IPS-NIHi11 (cell line): ENCODE measurements at places on chromosomes 12 and 14.
A peak's percentile ranks its signal among the peaks of the same experiment; 100 is the strongest.

DNA sequence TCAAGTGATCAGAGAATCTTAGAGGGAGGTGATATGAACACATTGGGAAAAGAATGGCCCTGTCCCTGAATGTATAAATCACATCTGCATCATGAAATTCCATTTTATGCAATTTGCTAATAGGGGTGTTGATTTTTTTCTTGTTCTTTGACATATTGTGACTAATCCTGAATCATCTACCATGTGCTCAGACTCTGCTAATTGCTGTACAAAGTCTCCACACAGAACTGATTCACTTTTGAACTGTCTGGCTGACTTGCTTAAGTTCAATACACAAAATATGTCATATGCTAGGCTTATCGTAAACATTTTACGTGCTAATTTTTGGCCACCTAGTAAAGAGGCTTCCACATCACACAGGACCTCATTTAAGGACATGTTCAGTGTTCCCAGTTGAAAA, 2.6 kb downstream of the TMEM132D start:
- DNase-seq = no peak

DNA sequence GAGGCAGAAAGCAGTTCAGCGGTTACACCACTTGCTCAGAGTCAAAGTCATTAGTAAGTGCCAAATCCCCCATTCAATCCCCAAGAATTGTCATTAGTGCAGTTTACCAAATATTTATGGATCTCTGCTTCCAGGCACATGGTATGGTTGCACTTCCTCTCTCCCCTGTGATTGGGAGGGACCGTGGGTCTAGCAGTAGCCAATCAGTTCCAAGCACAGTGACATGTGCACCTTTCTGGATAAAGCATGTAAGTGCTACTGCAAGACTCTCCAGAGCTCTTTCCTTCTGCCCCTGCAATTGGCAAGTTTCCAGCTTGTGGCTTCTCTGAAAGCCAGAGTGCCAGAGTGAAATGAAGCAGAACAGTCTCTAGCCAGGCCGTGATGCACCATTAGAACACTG, 85.3 kb upstream of the FLRT2 start:
- peak; percentile 14 for DNase-seq

DNA sequence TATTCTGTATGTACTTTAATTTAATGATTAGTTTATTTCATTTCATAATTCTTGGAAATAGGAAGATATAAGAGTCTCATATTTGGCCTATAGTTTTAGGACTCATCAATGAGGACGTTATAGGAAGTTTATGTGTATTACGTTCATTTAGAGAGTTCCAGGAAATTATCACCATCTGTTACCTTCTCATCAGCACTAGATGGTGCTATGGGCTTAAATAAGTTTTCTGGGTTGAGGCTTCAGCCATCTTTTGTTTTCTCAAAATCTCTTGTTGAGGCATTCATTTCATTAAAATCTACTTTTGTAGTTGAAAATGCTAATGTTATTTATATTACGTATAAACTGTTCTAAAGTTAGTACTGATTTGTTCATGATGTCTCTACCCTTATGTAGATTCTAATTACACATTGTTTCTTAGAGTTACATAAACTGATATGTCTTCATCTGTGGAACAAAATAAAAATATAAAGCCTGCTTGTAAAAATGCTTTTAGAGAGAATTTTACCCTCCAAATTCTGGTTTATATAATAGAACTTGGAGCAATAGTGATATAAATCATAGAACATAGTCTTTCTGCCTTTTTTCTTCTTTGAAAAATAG, 89.2 kb downstream of the CFAP54 start:
- peak; percentile 52 for DNase-seq

- peak; percentile 62 for DNase-seq
Observed at GRCh38 chr12:65948320-65949008, 124.2 kb downstream of the HMGA2 start.

GRCh38 chr14:95679998-95680735, 6.1 kb upstream of the TCL1B start:
- peak; percentile 33 for DNase-seq

DNA sequence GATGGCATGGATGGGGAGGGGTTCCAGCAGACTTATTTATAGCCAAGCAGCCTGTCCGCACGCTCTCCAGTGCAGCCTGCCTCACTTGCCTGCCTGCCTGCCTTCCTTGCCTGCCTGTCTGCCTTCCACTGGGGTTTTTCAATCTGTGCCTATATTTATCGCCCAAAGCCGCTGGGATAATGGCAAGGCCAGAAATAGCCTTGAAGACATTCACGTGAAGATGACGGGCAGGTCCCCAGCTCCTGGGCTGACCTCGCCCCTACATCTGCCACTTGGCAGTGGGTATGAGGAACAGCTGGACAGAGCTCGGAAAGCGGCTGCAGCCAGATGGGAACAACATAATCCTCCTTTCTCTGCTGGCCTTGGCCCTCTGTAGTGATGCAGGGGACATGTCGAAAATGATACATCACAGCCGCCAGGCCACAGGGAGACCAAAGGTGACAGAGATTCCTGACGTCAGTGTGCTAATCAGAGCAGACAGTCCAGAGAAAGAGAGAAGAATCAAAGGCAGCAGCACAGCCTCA, 53.3 kb downstream of the PITPNM2 start:
- DNase-seq = no peak

DNA sequence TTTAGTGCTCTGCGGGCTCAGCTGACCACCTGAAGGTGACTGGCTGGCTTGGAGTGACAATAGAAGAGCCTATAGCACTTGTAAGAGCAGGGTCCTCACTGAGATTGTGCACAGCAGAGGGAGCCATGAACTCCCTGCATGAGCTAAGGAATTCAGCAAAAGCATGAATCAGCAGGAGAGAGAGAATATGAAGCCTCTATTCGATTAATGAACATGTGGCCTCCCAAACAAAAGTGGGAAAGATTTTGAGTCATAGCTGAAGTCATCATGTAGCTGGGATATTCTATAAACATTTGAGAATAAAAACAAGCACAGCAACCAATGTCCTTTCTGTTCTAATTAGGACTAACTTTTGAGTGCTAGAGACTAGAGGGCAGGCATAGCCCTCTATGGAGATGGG, 626.6 kb downstream of the DIO2 start:
- no peak for DNase-seq

- DNase-seq = no peak
Observed at GRCh38 chr12:116517431-116518045, 41.6 kb upstream of the MAP1LC3B2 start.

- DNase-seq = no peak
Observed at GRCh38 chr12:82593901-82594396, 92.8 kb upstream of the TMTC2 start.

GRCh38 chr14:74886001-74886400, 4.3 kb downstream of the DLST start:
- DNase-seq = peak; percentile 68

DNA sequence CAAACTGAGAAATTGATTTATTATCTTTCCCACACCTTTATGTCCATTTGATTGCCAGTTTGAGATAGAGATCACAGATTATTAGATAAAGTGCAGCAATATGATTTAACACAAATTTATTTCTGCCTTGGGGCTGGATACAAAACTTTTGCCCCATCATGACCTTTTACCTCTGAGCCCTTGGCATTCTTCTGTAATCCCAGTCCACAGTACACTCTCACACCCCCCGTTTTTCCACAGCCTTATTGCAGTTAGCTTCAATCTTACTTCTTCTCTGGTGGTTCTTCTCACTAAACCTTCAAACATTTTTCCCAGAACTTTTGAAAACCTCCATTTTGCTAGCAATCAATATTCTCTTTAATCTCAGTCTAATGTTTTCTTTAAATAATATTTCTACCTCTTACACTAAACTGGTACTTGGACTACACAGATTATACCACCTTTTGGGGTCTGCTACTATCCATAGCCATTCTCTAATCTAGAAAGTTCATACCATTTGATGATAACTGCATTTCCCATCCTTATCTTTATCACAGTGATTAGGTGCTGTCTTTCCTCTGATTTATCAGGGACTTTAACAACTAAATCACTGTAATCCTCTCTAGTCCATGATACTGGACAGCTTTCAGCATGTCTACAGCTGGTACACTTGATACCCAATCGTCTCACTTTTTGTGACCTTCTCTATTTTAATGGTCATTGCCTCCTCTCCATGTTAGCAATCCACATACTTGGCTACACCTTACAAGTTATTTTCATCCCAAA, 186.7 kb upstream of the PDE3A start:
- no peak for DNase-seq

- no peak for DNase-seq
Observed at GRCh38 chr12:122333142-122334087, 67.1 kb upstream of the VPS33A start.

- DNase-seq = peak; percentile 28
Observed at GRCh38 chr12:15584366-15585041, 204.7 kb downstream of the EPS8 start.

DNA sequence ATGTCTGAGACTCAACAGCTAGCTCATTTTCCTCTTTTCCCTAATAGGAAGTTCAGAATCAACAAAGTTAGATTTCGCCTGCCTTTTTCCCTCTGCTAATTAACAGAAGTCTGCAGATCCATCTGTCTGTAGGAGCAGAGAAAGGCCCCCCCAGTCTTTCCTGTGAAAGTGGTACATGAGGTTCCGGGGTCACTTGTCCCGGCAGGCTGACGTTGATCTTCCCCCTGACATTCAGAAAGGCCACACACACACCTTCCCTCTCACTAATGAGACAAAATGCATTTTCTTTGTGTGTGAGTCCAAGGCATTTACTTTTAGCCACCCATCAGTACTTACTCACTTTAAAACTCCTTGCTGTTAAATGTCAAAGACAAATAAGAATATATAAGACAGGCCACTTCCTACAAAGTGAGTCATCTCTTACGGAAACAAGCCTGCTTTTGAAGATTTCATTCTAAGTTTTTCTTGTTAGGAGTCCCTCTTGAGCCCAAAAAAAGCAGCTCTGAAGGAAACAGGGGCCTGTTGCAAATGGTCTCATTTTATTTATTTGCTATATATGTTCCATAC, 138.7 kb downstream of the TTC7B start:
- DNase-seq = no peak

DNA sequence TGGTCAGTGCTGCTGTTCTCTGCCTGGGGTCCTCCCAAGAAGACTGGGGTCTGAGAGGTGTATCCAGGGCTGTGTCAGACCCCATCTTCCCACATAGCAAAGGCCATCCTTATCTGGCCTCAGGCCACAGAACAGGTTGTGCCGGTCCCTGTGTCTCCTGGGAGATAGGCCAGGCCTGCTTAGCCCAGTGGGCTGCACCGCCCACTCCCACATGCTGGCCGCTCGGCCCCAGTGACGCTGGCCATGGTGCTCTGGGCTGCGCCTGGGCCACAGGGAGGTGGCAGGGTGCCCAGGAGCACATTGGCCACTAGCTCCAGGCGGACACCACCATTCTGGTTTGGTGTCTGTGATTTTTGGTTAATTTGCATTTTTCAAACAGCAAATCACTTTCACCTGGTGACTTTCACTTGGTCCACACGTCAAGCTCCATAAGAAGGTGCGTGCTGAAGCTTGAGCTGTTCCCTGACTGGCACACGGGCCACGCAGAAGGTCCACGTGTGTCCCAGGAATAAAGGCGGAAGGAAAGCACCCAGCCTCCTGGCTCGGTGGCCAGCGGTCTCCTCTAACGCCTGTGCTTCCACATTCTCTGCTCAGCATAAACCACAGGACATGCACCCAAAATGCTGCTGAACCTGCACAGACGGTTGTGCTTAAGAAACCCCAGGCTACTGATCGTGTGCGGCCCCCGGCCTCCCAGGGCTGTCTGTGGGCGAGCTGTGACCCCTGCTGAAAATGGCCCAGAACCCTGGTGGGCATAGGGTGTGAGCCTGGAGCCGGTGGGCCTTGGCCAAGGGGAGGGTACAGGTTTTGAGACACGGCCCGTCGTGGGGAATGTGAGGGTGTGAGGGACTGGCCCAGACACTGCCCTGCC, 4.6 kb downstream of the FBRSL1 start:
- DNase-seq = no peak

GRCh38 chr12:11545484-11546330, 103.8 kb upstream of the ETV6 start:
- DNase-seq = no peak

DNA sequence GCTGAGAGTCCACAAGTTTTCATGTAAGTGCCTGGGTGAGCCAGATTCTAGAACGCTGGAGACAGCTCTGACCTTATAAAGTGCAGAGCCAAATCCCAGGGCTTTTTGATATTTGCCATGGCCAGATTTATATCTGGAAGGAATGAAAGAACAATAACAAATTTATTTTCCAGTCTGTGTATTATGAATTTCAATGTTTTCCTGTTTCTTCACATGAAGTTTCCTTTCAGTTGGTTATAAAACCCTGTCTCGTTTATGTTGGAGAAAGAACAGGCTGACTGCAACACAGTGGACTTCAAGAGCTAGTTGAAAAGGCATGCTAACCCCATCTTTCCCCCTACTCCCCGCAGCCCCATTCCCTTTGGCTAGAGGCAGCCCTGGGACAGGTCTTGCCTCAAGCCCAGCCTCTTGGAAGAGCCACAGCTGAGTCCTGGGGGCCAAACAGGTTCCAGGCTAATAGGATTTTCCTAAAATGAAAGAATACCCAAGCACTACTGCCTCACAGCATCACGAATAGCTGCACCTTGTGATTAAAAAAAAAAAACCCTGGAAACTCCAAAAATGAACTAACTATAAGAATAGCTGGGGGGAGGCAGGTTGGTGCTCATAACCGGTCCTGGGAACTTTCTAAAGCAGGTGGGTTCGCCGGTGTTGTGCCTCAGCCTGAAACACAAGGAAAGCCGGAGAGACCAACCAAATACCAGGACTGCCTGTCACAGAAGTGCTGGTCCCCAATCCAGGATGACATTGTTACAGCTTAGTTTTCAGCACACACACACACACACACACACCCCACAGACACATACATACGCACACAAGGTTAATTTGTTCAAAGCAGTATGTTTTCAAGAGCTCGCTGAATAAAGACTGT, 1.5 kb downstream of the FBLN5 start:
- DNase-seq = no peak

GRCh38 chr14:78154827-78155226, 15.3 kb upstream of the NRXN3 start:
- peak; percentile 26 for DNase-seq

DNA sequence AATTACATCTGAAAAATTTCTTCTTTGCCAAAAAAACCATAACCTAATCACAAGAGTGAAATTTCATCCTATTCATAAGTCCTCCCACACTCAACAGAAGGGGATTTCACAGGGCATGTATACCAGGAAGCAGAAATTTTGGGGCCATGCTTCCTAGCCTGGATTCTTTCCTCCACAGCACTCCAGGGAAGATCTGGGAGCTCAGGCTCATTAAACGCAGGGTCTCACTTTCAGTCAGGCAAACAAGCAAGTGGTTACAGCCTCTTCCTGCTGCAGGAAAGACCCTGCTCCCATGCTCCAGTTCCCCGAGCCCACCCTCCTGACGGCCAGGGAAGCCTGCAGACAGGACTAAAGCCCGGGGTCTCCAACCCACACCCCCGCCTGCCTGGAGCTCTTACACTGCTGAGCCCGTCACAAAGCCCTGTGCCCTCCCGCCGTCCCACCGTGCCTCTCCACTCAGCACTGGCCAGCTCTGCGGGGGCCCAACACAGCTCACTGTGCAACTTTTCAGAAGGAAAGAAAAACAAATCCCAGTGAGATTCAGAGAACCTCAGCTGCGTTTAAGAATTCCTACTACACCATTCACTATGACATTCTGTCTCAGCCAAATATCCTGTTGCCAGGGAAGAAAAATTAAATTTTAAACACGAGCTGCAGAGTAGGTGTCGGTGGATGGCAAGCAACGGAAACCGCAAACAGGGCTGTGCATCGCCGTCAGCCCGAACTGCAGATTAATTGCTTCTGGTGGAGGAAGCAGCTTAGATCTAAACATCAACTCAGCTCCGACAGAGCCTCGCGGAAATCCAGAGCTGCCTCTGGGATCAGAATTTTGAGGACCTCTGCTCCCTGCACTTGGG, 106.7 kb upstream of the SFSWAP start:
- no peak for DNase-seq
